ENCODE measurements at places on chromosomes 7 and 10. TPM values are rescaled to one million over a fixed set of nuclear protein-coding genes. Genes with fewer than 3 reads are reported as not detected.

IFIT1B gene
- total RNA-seq = not detected

- no peaks in the 10 kb centered on the region for H3K36me3 ChIP-seq
- peak within 1 kb of the TSS; percentile 75 for H3K4me3 ChIP-seq
- peak; percentile 98 for DNase-seq
- peaks cover 18% of the 10 kb centered on the region for H3K4me1 ChIP-seq
- peak within 1 kb of the TSS; percentile 98 for H3K27ac ChIP-seq
- H3K27me3 ChIP-seq = no peaks in the 10 kb centered on the region
These were observed at the start of gene SLK for GRCh38 chr10:103966671-103967447. Gene SLK (plus strand): TSS chr10:103967140. CDS start chr10:103967746, 606 bp downstream.

RNF32 gene
- total RNA-seq = not detected

DNA sequence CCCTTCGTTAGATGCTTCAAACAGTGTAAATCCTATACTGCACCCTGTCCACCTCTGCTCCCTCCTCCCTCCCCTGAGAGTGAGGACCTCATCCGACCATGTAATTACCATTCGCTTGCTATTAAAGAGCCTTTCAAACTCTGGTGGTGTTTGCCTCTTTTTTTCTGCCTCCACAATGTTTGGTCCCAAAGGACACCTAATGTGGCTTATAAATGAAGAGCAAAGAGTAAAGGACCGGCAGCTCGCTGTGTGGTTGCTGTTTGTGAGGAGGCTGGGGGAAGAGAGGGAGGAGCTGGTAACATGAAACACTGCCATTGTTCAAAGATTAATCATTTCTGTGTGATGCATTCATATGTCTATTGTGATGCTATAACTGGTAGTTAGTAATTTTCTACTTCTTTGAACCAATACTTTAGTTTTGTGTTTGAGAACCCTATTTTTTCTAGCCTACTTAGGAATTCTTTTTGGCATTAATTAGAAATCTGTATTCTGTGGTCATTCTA, 27.9 kb downstream of the MTURN start:
- H3K4me1 ChIP-seq = peaks cover 58% of the 10 kb centered on the region
- H3K27me3 ChIP-seq = no peaks in the 10 kb centered on the region
- no peak overlapping the region for H3K27ac ChIP-seq
- DNase-seq = no peak

GRCh38 chr10:98528166-98528804, 81.5 kb upstream of the HPS1 start:
- DNase-seq = no peak

PTF1A gene
- not detected for total RNA-seq

DNA sequence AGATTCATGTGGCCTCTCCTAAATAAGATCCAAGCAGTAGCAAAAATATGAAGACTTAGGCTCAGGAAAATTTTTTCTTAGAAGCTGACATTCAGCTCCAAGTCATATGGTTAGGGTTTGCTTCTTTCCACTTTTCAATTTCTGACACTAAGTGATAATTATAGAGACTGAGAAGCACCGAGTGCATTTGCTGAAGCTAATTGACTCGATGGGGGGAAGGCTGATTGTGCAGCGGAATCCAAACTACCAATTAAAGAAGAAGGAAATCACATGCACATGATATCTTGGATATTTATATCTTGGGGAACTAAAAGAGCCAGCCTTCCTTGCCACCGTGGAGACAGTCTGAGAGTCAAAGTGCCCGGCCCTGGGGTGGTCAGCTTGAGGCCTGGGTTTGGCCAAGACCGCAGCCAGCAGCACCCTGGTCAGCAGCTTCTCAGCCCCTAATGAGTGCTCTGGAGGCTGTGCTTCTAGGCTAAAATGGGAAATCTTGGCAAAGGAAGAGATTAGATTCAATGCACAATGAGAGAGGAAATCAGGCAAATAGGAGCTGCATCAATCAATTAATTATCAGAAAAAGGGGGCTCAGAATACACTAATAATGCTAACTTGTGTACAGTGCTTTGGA, 589.3 kb downstream of the NRG3 start:
- no peak overlapping the region for H3K4me3 ChIP-seq
- no peaks in the 10 kb centered on the region for H3K36me3 ChIP-seq
- H3K4me1 ChIP-seq = no peaks in the 10 kb centered on the region
- no peak overlapping the region for H3K27ac ChIP-seq

DNA sequence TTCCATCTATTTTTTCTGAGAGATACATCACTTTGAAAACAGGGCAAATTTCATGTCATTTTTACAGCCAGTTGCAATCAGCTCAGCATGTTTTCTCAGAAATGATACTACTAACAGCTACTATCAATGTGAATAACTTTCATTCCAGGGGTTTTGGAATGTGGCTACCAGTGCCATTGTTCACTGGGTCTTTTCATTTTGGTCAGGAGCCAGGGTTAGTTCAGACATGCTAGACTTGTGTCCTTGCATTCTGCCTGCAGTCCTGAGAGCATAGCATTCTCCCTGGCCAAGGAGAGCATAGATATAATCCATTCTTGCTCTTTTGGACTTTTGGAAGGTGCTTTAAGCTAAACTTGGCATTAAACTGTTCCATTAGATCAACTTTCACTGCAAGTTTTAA, 160.9 kb upstream of the NEBL start:
- DNase-seq = no peak
- no peaks in the 10 kb centered on the region for H3K36me3 ChIP-seq
- H3K4me3 ChIP-seq = no peak overlapping the region
- H3K4me1 ChIP-seq = no peaks in the 10 kb centered on the region
- no peak overlapping the region for H3K27ac ChIP-seq
- no peaks in the 10 kb centered on the region for H3K27me3 ChIP-seq

GRCh38 chr7:128405471-128406313, 4.1 kb downstream of the IMPDH1 start:
- H3K4me3 ChIP-seq = peak overlapping the region; percentile 67
- H3K36me3 ChIP-seq = no peaks in the 10 kb centered on the region
- no peaks in the 10 kb centered on the region for H3K27me3 ChIP-seq
- H3K4me1 ChIP-seq = peaks cover 61% of the 10 kb centered on the region
- H3K27ac ChIP-seq = peak overlapping the region; percentile 91

GRCh38 chr7:67589183-67589582, 592.5 kb downstream of the TYW1 start:
- no peaks in the 10 kb centered on the region for H3K36me3 ChIP-seq
- no peak overlapping the region for H3K4me3 ChIP-seq
- H3K27ac ChIP-seq = no peak overlapping the region
- H3K27me3 ChIP-seq = no peaks in the 10 kb centered on the region
- H3K4me1 ChIP-seq = no peaks in the 10 kb centered on the region

WAC gene
- total RNA-seq = 97.2 TPM

DNA sequence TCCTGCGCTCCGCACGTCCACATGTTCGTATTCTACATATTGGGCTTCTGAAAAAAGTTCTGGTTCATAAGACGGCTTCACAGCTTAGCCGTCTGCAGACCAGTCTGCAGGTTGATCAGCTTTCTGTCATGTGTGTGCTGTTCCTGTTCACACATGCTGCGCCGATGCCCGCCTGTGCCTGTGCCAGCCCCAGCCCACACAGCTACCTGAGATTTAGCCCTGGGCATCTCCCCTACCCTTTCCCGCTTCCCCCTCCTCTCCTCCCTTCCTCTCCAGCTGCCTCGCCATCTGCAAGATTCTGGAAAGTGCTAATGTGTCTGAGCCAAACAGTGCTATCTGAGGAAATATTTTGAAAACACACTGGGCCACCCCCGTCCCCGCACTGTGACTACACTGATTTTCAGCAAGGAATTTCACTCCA, 7.1 kb downstream of the CHST3 start:
- H3K4me3 ChIP-seq = no peak overlapping the region
- no peak overlapping the region for H3K27ac ChIP-seq
- no peaks in the 10 kb centered on the region for H3K36me3 ChIP-seq
- DNase-seq = no peak
- H3K4me1 ChIP-seq = peaks cover 30% of the 10 kb centered on the region

GPR26 gene
- total RNA-seq = not detected

GRCh38 chr7:29970158-29970557, 19.4 kb downstream of the SCRN1 start:
- H3K4me3 ChIP-seq = no peak overlapping the region
- no peak for DNase-seq
- no peak overlapping the region for H3K27ac ChIP-seq
- no peaks in the 10 kb centered on the region for H3K36me3 ChIP-seq
- H3K27me3 ChIP-seq = no peaks in the 10 kb centered on the region

DNA sequence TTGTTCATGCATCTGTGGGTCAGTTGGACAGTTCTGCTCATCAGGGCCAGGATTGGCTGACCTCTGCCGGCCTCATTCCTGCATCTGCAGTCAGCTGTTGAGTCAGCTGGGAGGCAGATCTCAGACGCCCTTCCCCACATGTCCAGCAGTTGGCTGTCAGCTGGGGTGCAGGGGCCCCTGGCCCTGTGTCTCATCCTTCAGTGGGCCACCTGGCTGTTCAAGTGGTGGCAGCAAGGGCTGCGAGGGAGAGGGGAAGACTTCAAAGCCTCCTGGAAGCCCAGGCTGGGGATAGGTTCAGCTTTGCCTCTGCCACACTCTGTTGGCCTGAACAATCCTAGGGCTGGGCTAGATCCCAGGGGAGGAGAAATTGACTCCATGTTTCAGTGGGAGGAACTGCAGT, 33.2 kb downstream of the TACR2 start:
- no peak overlapping the region for H3K4me3 ChIP-seq
- no peak for DNase-seq
- H3K36me3 ChIP-seq = peaks cover 12% of the 10 kb centered on the region

SRI gene
- total RNA-seq = 117 TPM

PKD2L1 gene
- total RNA-seq = 1.8 TPM

GIMAP6 gene
- 24.7 TPM for total RNA-seq

DNA sequence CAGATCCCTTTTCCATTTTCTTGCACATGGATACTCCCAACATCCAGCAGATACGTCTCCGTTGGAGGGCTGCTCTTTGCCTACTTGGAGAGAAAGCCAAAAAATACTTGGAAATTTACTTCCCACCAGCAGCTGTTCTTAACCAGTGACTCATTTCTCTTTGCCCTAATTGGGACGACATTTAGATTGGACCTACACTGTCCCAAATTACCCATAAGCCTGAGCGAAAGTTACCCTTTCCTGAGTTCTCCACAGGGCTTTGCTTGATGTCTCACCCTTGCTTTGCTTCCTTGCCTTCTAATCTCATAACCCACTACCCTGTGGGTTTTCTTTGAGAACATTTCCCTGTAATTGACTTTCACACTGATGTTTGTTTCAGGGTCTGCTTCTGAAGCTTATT, 48.1 kb downstream of the SAMD8 start:
- H3K4me1 ChIP-seq = no peaks in the 10 kb centered on the region
- no peak overlapping the region for H3K27ac ChIP-seq

GRCh38 chr7:67652937-67653336, 656.3 kb downstream of the TYW1 start:
- H3K27ac ChIP-seq = no peak overlapping the region
- peaks cover 11% of the 10 kb centered on the region for H3K4me1 ChIP-seq
- DNase-seq = no peak
- no peak overlapping the region for H3K4me3 ChIP-seq

GRCh38 chr7:74231232-74231590, 21.4 kb downstream of the LAT2 start:
- no peak overlapping the region for H3K4me3 ChIP-seq
- no peak overlapping the region for H3K27ac ChIP-seq
- H3K27me3 ChIP-seq = no peaks in the 10 kb centered on the region
- peaks cover 14% of the 10 kb centered on the region for H3K4me1 ChIP-seq

DNA sequence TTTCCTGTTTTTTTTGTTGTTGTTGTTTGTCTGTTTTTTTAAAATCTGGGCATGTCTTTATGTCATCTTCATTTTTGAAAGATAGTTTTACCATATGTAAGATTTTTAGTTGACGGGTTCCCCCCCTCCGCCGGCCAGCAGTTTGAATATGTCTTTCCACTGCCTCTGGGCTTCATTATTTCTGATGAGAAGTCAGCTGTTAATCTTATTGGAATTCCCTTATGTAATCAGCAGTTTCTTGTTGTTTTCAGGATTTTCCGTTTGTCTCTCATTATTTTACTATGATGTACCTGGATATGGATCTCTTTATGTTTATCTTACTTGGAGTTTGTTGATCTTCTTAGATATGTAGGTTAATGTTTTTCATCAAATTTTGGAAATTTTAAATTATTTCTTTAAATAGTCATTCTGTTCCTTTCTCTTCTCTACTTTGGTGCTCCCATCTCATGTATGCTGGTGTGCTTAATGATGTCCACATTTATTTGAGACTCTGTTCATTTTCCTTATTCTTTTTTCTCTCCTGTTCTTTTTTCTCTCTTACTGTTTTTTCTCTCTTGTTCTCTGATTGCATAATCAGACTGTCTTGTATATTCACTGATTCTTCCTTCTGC, 9.7 kb downstream of the EXOC6 start:
- H3K4me1 ChIP-seq = no peaks in the 10 kb centered on the region
- H3K27me3 ChIP-seq = no peaks in the 10 kb centered on the region
- H3K36me3 ChIP-seq = no peaks in the 10 kb centered on the region
- DNase-seq = no peak
- no peak overlapping the region for H3K4me3 ChIP-seq
- no peak overlapping the region for H3K27ac ChIP-seq

TES gene
- 76.1 TPM for total RNA-seq

DNA sequence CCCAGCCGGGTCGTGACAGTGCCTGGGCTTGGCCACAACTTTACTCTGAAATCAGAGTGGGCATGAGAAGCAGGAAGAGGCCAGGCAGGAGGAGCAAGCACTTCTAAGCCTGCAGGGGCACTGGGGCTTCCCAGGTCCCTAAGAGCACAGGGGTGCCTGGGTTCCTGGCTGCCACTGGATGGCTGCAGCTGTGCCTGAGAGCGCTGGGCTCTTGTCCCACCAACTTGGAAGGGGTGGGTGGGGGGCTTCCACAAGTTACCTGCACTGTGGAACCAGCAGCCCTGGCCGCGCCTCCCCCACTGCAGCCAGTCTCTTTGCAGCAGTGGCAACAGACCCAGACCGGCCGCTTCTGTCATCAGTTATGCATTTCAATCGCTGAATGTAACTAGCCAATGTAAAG, 434.7 kb upstream of the GRM3 start:
- no peak for DNase-seq
- no peaks in the 10 kb centered on the region for H3K36me3 ChIP-seq
- H3K27me3 ChIP-seq = no peaks in the 10 kb centered on the region
- H3K27ac ChIP-seq = no peak overlapping the region
- no peak overlapping the region for H3K4me3 ChIP-seq

DNA sequence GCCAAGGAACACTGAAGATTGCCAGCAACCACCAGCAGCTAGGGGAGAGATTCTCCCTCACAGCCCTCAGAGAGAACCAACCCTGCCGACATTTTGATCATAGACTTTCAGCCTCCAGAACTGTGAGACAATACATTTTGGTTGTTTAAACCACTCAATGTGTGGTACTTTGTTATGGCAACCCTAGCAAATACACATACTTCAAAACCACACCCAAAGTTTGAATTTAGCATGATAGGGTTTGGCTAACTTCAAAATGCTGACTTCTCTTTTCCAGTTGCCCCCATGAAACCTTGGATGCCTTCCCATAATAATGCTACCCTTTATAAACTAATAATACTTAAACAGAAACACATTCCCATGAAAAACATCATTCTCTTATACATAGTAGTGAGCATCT, 149.8 kb downstream of the DGKI start:
- no peak overlapping the region for H3K27ac ChIP-seq
- no peak overlapping the region for H3K4me3 ChIP-seq
- no peak for DNase-seq
- H3K27me3 ChIP-seq = no peaks in the 10 kb centered on the region

Data from upper lobe of left lung (tissue), 6 donors.